Retina (tissue), 1 donor: ENCODE measurements at places on chromosomes 3 and 15.
A peak's percentile ranks its signal among the peaks of the same experiment; 100 is the strongest.

- DNase-seq = no peak
Observed at GRCh38 chr3:123290962-123291361, 89.2 kb downstream of the SEC22A start.

- no peak for DNase-seq
Observed at GRCh38 chr3:46900007-46900292, 22.4 kb downstream of the PTH1R start.

DNA sequence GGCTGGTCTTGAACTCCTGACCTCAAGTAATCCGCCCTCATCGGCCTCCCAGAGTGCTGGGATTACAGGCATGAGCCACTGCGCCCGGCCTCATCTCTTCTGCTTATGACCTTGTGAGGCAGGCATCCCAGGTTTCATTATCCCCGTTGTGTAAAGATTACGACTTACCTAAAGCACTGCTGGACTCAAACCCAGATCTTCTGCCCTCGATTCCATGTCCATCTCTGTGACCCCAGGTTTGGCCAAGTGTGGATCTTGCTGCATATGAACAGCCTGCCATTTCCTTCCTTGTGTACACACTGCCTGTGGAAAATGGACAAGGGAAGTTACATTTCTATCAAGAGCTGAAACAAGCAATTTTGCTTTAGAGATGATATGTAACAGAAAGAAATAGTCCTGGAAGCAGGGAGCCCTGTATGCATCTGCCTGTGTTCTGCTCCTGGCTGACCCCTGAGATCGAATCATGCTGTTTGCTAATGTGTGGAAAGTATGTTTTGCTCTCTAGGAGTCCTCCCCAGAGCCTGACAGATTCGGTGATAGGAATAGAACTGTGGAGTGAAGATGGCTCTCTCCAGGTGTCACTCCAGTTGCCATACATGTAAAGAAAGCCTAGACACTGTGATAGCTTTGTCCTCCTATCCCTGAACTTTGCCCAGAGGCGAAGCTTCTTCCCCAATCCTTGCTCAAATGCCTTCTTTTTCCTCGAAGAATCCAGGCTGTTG, 11.8 kb upstream of the LIPC start:
- no peak for DNase-seq

DNA sequence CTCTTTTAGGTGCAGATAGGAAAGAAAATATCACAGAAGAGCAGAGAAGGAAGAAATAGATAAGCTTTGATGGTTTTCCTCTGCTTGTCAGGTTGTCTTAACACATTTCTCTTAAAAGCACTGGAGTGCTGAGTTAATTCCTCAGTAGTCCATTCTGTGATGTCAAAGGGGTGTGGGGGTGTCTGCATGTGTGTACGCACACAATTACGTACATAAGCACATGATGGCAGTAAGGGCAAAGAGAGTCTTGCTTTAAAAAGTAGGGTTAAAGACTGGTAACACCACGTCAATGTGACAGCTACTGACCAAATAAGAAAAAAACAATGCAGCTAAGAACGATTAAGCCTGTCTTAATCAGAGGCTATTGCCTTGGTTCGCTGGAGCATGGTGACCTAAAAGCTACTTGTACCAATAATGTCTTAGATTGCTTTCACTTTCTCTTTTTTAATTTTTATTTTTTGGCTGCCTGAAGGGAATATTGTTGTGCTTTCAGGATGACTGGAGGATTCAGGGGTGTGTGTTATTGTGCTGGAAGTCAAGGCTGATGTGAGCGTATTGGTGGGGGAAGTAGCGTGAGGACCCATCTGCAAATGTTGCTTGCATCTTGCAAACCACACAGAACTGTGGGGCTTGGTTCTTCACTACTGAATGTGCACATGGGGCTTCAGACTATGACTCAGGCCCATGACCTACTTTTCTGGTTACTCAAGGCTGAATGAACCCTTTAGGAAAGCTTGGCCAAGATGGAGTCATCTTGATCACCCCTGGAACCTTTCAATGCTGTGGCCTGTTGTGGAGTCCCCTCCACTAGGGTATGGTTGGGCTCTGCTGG, 417.8 kb upstream of the TPM1 start:
- peak; percentile 57 for DNase-seq

DNA sequence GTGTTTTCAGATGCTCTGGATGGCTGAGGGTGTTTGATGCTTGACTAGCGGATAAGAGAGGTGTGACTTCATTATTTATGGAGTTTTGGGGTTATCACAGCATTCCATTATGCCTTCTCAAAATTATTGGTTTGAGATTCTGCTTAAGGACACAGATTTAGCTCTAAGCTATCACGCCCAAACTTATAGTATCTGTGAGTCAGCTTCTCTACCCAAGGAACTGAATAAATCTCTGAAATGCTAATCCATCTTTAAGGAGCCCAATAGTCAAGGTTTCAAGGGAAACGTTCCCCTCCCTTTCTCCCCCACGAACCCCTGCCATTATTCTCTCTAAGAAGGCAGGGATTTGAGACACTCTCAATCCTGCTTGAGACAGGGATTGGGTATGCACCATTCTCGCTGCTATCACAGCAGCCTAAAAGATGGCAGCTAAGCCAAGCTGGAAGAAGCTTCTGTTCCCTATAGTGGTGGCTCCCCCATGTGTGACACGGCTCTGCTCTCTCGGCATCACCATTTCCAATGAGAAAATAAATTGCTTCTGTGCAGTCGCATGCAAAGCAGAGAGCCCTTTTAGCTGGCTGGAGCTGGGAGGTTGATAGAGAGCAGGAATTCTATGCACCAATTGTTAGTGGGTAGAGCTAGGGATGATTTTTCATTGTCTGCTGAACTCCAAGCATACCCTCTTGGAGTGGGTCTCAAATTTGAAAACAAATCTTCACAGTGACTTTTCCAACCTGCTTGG, 151.1 kb downstream of the IL20RB start:
- no peak for DNase-seq

GRCh38 chr3:39639344-39640236, 169.8 kb upstream of the MYRIP start:
- no peak for DNase-seq

DNA sequence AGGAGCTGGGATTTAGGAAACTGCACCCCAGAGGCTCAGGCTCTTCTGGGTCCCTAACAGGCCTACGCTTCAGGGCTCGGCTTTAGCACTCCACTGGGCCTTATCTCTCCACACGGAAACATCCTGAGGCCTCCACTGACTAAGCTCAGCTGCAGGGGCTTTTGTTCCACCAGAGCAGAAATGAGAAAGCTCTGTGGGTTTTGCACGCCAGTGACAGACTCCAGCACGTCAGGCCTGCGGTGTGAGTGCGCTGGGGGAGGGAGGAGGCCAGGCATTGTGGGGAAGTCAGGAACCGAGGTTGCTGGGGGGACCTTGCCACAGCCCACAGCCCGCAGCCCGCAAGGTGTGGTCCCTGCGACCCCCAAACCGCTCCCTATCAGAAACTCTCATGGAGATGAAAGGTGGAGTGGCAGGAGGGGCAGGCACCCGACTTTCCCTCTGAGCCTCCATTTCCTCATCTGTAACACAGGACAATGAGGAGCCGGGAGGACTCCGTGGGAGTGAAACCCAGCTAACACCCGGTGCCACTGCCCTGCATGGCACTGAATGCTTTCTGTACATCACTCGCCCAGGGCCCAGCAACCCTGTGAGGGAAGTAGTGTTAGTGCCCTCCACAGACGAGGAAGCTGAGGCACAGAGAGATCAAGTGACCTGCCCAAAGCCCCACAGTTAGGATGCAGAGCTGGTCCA, 106.5 kb downstream of the TPRA1 start:
- DNase-seq = no peak

- DNase-seq = no peak
Observed at GRCh38 chr15:81744364-81744763, 301.5 kb downstream of the MEX3B start.

GRCh38 chr3:16252243-16252978, 12.3 kb downstream of the DPH3 start:
- DNase-seq = no peak

GRCh38 chr3:162777118-162777517, 1280.5 kb downstream of the OTOL1 start:
- DNase-seq = no peak

DNA sequence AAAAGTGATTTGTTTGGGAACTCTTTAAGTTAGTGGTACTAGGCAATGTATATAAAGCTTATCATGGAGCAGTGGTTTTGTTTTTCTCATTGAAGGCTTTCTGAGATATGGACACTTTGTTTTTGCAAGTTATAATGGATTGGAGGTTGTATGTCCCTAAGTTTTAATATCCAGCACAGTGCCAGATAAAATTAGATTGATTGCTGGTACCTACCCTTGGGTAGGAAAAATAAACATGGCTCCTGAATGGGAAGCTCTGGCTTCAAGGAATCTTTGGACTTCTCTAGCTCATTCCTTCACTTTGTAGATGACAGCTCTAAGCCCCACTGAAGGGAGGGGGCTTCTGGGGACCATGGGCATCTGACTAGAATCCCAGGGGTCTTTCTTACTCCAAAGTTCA, 81.8 kb upstream of the SKOR1 start:
- DNase-seq = no peak

DNA sequence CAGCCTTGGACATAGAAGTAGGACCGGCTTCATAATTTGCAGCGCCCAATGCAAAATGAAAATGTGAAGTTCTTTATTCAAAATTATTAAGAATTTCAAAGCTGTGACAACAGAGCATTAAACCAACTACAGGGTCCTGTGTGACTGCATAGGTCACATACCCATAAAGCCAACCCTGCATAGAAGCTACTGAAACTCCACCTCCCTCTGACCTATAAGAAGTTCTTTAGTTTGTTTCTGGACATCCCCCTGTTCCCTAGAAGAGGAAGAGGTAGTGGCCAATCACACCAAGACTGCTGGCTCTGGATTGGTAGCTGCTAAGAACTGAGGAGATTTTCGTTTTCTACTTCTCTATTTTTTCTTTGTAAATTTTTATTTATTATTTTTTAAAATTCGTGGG, 9.0 kb upstream of the SELENOT start:
- no peak for DNase-seq

DNA sequence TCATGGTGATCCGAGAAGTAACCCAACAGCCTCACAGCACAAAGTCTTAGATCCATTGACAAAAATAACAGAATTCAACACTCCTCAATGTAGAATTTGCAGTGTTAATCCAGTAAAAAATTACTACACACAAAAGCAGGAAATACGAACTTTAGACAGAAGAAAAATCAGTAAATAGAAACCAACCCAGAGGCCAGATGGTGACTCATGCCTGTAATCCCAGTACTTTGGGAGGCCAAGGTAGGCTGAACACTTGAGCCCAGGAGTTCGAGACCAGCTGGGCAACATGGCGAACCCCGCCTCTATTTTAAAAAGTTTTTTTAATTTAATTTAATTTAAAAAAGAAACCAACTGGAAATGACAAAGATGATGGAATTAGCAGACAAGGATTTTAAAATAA, 36.1 kb downstream of the SELENOT start:
- no peak for DNase-seq

DNA sequence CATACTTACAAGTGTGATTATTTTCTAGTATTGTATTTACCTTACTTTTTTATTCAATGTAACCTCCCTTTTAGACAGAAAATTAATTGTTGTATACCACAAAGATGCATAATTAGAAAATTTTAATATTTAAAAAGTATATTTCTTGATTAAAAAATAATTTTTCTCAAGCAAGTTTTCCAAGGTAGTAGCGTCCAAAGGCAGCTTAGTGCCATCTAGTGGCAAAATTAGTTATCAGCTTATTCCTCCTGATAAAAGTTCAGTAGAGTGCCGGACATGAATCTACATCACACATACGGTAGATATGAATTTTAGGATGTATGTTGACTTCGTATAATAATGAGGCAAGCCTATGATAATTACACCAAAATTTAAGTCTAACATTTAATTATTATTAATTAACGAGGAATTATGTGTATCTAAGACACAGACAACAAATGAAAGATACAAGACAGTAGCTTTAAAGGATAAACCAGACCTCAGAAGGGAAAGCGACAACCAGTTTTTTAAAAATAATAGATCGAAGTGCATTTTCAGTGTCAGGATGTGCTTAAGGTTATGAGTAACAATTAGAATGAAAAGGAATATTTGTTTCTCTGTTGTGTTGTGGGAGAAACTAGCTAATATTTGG, 405.9 kb downstream of the ROBO1 start:
- peak; percentile 20 for DNase-seq

DNA sequence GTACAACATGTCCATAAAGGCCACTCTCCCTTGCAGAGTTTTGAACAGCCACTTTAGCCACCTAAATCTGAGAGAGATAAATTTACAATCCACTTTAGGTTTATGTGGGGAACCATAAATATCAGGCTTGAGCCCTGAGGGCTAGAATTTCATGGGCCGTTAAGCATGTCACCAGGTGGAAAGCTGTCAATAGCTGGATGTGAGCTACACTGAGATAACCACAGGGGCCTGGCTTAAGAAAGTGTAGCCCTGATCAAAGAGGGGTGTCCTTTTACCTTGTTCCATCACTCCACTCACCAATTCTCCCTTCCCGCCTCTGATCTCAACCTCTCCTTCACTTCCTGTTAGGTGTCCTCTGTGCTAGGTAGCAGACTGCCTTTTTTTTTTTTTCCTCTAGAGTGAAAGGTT, 172.8 kb upstream of the ICE2 start:
- DNase-seq = peak; percentile 31

GRCh38 chr3:26237036-26237682, 385.4 kb upstream of the LRRC3B start:
- DNase-seq = no peak

DNA sequence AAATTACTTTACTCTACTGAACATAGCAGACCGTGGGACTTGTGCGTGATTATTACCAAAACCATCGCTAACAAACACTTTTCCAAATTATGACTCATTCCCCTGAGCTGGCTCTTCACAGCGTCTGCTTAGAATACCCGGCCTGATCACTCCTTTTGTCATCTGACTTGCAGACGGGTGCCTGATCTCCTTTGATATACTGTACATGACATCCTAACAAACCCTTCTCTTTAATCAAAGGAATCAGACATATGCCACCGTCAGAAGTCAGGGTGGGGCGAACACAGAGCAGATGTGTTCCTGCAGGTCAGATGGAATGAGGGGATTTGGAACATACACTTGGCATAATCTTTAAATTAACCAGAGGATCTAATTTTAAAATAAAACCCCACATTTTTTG, 48.5 kb upstream of the SH3GL3 start:
- DNase-seq = no peak

- no peak for DNase-seq
Observed at GRCh38 chr3:30576946-30577345, 29.5 kb upstream of the TGFBR2 start.
